ENCODE measurements at places on chromosomes 5 and 9. TPM values are rescaled to one million over a fixed set of nuclear protein-coding genes. Genes with fewer than 3 reads are reported as not detected.

The NRG2 gene
- 2.3 TPM for total RNA-seq

The KIF4B gene
- not detected for total RNA-seq

The F2RL1 gene
- total RNA-seq, result 9.9 TPM

The LRRC19 gene
- not detected for total RNA-seq

The NPR3 gene
- total RNA-seq, result 7.9 TPM

The PCDHB4 gene
- 0.30 TPM for total RNA-seq

The AGGF1 gene
- total RNA-seq, result 20.1 TPM

The LMBRD2 gene
- total RNA-seq, result 23.2 TPM

The RXFP3 gene
- not detected for total RNA-seq

The S1PR3 gene
- 14.3 TPM for total RNA-seq

The AJM1 gene
- total RNA-seq, result 1.3 TPM

The AIF1L gene
- total RNA-seq, result 43.5 TPM

The HTR4 gene
- not detected for total RNA-seq

The C5orf34 gene
- 1.9 TPM for total RNA-seq

The PTAR1 gene
- total RNA-seq, result 68.3 TPM

The TMEM232 gene
- 1.9 TPM for total RNA-seq

The PAIP2 gene
- 48.9 TPM for total RNA-seq

The TEK gene
- 0.72 TPM for total RNA-seq

The ISL1 gene
- 0.13 TPM for total RNA-seq

The GFI1B gene
- total RNA-seq, result not detected

The GPRIN1 gene
- 2.5 TPM for total RNA-seq

The ZDHHC11B gene
- total RNA-seq, result 3.3 TPM

The COL15A1 gene
- total RNA-seq, result 8.9 TPM

The ADGRV1 gene
- total RNA-seq, result 14.1 TPM

The GGTA1 gene
- 29.9 TPM for total RNA-seq
